ENCODE measurements at places on chromosomes 1 and 21.

GRCh38 chr1:64453688-64454087, 16.2 kb upstream of the CACHD1 start:
- DNase-seq: no peak

- no peak for DNase-seq
Observed at GRCh38 chr1:9649769-9650168, 1.8 kb upstream of the PIK3CD start.

DNA sequence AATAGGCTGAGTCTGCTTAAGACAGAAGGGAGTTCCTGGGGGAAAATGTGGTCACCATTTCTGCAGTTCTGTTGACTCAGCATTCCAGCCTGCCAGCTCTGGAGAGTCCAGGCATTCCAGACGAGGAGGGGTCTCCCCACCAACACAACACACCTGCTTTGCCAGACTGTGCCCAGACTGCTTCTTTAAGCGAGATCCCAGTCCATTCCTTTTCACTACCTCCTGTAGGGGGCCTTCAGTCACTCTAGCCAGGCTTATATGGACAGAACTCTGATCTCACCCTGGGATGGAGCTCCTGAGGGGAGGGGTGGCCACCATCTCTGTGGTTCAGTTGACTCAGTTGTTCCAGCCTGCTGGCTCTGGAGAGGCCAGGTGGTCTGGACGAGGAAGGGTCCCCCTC, 48.5 kb downstream of the UBE2U start:
- DNase-seq: no peak

DNA sequence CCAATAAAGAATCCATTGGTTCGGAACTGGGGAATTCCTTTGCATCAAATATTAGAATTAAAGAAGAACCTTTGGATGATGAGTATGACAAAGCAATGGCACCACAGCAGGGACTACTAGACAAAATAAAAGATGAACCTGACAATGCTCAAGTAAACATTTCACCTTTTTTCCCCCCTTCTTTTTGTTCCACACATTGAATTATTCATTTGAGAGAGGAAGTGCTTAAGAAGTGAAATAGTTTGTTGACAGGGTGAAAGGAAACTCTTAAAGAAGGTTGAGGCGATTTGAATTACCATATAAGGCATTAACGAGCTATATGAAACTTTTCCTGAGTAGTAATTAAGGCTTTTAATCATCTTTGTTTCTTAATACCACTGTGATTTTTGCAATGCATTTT, 93.1 kb downstream of the ZMYM4 start:
- DNase-seq: no peak

DNA sequence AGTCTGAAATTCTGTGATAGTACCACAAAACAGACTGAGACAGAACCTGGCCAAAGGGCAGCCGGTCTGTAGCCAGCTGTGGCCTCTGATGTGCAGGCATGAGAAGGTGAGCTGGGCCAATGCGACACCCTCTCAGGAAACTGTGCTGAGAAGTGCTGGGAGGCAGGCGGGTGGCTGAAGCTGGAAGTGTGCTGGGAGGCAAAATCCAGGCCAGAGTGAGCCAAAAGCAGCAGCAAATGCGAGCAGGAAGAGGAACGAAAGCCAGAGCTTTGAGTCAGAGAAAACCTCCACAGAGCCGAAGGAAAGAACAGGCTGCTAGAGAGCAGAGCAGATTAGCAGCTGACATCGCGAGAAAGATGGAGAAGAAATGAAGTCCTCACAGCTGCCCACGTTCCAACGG, 10.2 kb upstream of the ATP13A2 start:
- no peak for DNase-seq

All from stimulated activated CD4-positive, alpha-beta T cell treated with anti-CD3 and anti-CD28 coated beads, Interleukin-4, amount 100 ng/mL, for 1 hour (primary cell).